ENCODE measurements at places on chromosomes 12 and 14. TPM values are rescaled to one million over a fixed set of nuclear protein-coding genes. Genes with fewer than 3 reads are reported as not detected.

GRCh38 chr14:32430326-32430725, 101.2 kb downstream of the AKAP6 start:
- DNase-seq: no peak
- no peak overlapping the region for H3K4me3 ChIP-seq
- no peak overlapping the region for H3K27ac ChIP-seq
- H3K27me3 ChIP-seq: no peaks in the 10 kb centered on the region

GRCh38 chr14:100058777-100059437, 6.3 kb upstream of the EVL start:
- no peak overlapping the region for H3K27ac ChIP-seq
- H3K36me3 ChIP-seq: no peaks in the 10 kb centered on the region
- peaks cover 13% of the 10 kb centered on the region for H3K4me1 ChIP-seq
- DNase-seq: no peak
- no peak overlapping the region for H3K4me3 ChIP-seq

- H3K4me1 ChIP-seq: no peaks in the 10 kb centered on the region
- H3K4me3 ChIP-seq: no peak overlapping the region
- H3K36me3 ChIP-seq: no peaks in the 10 kb centered on the region
- H3K27me3 ChIP-seq: peaks cover 15% of the 10 kb centered on the region
- no peak overlapping the region for H3K27ac ChIP-seq
Observed at GRCh38 chr14:104282332-104283196, 144.2 kb downstream of the KIF26A start.

Gene KRT72
- total RNA-seq: 0.09 TPM

DNA sequence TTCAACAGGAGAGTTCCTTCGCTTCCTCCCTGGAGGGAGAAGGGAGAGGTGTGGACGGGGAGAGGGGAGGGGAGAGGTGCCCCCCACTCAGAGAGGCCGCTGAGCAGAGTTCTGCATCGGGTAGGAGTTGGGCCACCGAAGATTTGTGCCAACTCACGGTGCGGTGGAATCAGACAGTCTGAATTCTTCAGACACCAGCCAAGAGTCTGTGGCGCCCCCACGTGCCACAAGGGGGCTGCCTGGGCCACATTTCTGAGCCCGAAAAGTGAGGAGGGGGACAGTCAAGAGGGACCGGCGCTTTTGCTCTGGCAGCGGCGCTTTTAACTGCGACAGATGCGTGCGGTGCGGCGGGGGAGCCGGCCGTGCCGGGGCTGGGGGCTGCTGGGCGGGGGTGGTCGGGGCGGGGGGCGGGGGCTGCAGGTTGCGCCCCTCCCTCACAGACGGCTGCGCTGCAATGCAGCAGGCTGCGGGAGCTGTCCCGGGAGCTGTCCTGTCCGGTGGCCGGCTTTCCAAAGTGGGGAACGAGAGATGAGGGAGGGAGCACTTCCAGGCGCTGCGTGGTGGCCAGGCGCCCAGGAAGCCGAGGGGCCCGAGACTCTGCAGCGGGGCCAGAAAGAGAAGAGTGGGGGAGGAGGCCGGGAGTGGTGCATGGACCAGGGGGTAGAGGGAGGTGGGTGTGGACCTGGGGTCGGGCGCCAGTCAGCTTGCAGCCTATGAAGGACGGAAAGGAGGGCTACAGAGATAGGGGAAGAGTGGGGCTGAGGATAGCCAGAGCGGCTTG, 975 bp upstream of the RTL1 start:
- H3K27ac ChIP-seq: no peak overlapping the region
- no peaks in the 10 kb centered on the region for H3K36me3 ChIP-seq
- no peaks in the 10 kb centered on the region for H3K27me3 ChIP-seq
- peaks cover 33% of the 10 kb centered on the region for H3K4me1 ChIP-seq
- DNase-seq: peak; percentile 16
- H3K4me3 ChIP-seq: no peak overlapping the region

GRCh38 chr12:89504560-89505346, 19.8 kb downstream of the GALNT4 start:
- H3K27ac ChIP-seq: no peak overlapping the region
- H3K4me3 ChIP-seq: no peak overlapping the region
- H3K27me3 ChIP-seq: no peaks in the 10 kb centered on the region
- no peaks in the 10 kb centered on the region for H3K36me3 ChIP-seq
- no peaks in the 10 kb centered on the region for H3K4me1 ChIP-seq

- H3K27me3 ChIP-seq: no peaks in the 10 kb centered on the region
- no peaks in the 10 kb centered on the region for H3K36me3 ChIP-seq
- H3K27ac ChIP-seq: no peak overlapping the region
- H3K4me1 ChIP-seq: peaks cover 20% of the 10 kb centered on the region
- DNase-seq: no peak
Observed at GRCh38 chr14:58196198-58196597, 3.8 kb upstream of the ACTR10 start.

DNA sequence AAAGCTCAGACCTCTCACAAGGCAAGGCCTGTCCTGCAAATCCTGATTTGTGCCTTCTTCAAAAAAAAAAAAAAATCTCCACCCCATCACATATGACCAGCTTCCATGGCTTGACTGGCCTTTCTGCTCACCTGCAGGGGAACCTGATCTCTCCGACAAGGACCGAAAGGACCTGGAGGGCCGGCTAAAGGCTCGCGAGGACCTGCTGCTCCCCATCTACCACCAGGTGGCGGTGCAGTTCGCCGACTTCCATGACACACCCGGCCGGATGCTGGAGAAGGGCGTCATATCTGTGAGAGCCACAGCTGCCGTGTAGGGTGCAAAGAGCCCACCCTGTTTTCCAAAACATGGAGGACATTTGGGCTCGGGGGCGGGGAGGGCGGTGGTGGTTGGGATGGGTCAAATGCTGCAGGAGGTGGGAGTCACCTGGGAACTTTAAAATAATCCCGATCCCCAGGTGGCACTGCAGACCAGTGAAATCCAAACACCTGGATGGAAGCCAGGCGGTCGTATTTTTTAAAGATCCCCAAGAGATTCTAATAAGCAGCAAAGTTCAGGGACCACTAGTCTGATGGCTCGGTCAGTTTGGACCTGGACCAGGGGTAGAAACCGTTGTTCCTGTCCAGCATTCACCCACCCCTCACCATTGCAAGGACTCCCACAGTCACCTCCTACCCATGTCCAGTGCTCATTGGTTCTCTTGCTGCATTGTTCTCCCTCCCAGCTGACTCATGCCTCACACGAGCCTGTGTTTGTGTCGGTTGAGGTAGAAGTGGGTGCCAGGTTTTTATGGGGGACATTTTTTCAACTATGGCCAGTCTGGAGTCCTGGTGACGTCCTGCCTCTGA, 44.8 kb downstream of the FOXN4 start:
- peaks cover 6% of the 10 kb centered on the region for H3K4me1 ChIP-seq
- no peak overlapping the region for H3K27ac ChIP-seq
- H3K4me3 ChIP-seq: no peak overlapping the region
- 0 out of 3 replicates have a peak, but pooled peaks cover 4% of the 10 kb centered on the region for H3K27me3 ChIP-seq
- H3K36me3 ChIP-seq: no peaks in the 10 kb centered on the region
- peak; percentile 87 for DNase-seq

GRCh38 chr12:8609061-8609570, 3.5 kb downstream of the AICDA start:
- H3K4me3 ChIP-seq: no peak overlapping the region
- peaks cover 9% of the 10 kb centered on the region for H3K27me3 ChIP-seq
- DNase-seq: no peak
- H3K4me1 ChIP-seq: peaks cover 5% of the 10 kb centered on the region

DNA sequence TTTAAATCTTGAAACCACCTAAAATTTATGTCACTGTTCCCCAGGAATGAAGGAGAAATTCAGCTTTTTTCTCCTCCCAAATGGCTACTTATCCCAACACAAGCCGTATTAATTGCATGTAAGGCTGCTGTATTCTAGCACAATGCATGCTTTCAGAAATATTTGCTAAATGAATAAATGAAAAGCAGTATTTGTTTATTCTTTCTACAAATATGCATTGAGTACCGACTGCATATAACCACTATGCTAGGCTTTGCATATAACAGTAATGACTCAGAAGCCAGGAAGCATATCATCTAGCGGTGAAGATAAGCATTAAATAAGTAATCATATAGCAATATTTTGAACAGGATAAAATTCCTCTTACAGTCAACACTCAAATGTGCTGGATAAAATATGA, 5.7 kb upstream of the LRR1 start:
- H3K27ac ChIP-seq: no peak overlapping the region
- H3K36me3 ChIP-seq: no peaks in the 10 kb centered on the region
- no peaks in the 10 kb centered on the region for H3K27me3 ChIP-seq
- H3K4me1 ChIP-seq: peaks cover 13% of the 10 kb centered on the region
- DNase-seq: no peak

- no peak for DNase-seq
- no peak overlapping the region for H3K27ac ChIP-seq
- H3K36me3 ChIP-seq: no peaks in the 10 kb centered on the region
- H3K27me3 ChIP-seq: peaks cover 6% of the 10 kb centered on the region
- no peaks in the 10 kb centered on the region for H3K4me1 ChIP-seq
Observed at GRCh38 chr14:51018521-51018920, 74.2 kb upstream of the PYGL start.

GRCh38 chr14:53152887-53153701, at the start of gene DDHD1:
TSS of gene DDHD1 (minus strand) at chr14:53153323. CDS start at chr14:53153098, 225 bp downstream.
- DNase-seq: peak; percentile 89
- peak within 1 kb of the TSS; percentile 68 for H3K4me3 ChIP-seq
- H3K4me1 ChIP-seq: peaks cover 9% of the 10 kb centered on the region
- H3K27ac ChIP-seq: peak within 1 kb of the TSS; percentile 81
- no peaks in the 10 kb centered on the region for H3K27me3 ChIP-seq

GRCh38 chr12:93616584-93617101, 44.2 kb downstream of the SOCS2 start:
- no peak for DNase-seq
- H3K4me3 ChIP-seq: no peak overlapping the region
- H3K36me3 ChIP-seq: no peaks in the 10 kb centered on the region
- H3K27me3 ChIP-seq: no peaks in the 10 kb centered on the region

DNA sequence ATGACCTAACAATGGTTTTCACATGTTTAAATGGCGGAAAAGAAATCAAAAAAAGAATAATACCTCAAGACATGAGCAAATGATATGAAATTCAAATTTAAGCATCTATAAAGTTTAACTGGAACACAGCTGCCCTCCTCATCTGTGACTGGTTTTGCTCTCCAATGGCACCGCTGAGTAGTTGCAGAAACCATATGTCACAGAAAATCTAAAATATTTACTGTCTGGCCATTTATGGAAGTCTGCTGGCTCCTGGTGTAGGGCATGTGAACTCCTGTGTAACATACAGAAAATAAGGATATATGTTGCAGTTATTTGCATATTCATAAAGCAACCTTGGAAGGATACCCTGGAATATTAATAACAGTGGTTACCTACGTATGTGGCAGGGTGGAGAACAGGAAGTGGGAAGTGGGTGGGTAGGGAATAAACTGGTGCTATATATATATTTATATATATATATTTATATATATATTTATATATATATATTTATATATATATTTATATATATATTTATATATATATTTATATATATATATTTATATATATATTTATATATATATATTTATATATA, 48.4 kb downstream of the LTBP2 start:
- DNase-seq: no peak
- H3K4me1 ChIP-seq: no peaks in the 10 kb centered on the region
- no peaks in the 10 kb centered on the region for H3K36me3 ChIP-seq
- no peak overlapping the region for H3K27ac ChIP-seq
- no peak overlapping the region for H3K4me3 ChIP-seq
- peaks cover 30% of the 10 kb centered on the region for H3K27me3 ChIP-seq

DNA sequence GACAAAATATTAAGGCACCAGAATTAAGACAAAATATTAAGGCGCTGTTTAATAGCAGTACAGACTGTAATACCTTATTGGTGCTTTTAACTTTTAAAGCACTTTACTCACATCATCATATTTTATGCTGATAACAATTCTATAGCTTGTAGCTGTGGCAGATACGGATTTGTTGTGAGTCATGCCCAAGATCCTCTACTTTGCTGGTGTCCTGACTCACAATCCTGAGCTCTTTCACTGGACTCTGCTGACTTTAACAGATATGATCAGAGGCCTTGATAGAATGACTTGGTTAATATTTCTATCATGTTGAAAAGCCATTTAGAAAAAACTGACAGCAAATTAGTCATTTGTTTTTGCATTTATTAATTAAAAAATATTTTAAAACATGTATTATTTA, 99.0 kb upstream of the PKP2 start:
- no peak overlapping the region for H3K27ac ChIP-seq
- H3K27me3 ChIP-seq: no peaks in the 10 kb centered on the region
- DNase-seq: no peak
- no peaks in the 10 kb centered on the region for H3K36me3 ChIP-seq
- H3K4me1 ChIP-seq: no peaks in the 10 kb centered on the region
- no peak overlapping the region for H3K4me3 ChIP-seq

DNA sequence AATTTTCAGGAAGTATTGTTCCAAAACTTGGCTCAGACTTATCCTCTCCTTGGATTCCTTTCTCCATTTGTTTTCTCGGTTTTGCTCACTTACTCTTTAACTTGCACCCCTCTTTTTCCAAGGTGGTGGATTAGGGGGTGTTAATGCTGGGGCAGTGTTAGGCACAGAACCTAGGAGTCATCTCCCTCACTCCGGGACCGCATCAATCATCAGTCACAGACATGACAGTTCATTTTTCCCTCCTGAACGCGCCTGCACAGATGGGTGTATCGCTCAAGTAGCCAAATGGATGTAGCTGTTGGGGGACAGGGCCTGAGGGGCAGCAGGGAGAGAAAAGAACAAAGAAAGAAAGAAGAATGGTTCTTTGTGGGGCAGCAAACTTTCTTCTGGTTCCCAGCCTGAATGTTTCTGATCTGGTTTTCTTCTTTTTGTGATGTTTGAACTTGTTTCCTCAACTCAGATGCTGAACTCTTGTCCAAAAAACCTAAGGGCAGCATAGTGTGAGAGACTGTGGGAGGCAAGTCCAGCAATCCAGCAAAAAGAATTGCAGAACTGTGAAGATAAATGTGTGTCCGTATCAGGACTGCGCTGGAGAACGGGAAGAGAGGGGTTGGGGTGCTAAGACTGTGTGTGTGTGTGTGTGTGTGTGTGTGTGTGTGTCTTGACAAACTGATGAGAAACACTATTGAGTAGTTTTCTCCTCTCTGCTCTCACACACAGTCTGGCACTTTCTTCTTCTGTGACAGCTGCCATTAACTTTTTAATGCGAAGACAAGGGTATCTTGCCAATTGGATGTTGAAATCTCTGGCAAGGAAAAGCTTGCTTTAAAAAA, 131.1 kb downstream of the FBXL14 start:
- H3K27me3 ChIP-seq: no peaks in the 10 kb centered on the region
- H3K4me3 ChIP-seq: no peak overlapping the region
- peak overlapping the region; percentile 71 for H3K27ac ChIP-seq
- H3K36me3 ChIP-seq: no peaks in the 10 kb centered on the region

Gene ESPL1
- total RNA-seq: 47.9 TPM

GRCh38 chr14:61573748-61574513, 121.4 kb upstream of the HIF1A start:
- H3K4me1 ChIP-seq: no peaks in the 10 kb centered on the region
- no peak overlapping the region for H3K27ac ChIP-seq
- peaks cover 4% of the 10 kb centered on the region for H3K27me3 ChIP-seq
- H3K4me3 ChIP-seq: no peak overlapping the region

Gene BDKRB2
- 0.02 TPM for total RNA-seq

- no peak overlapping the region for H3K4me3 ChIP-seq
- H3K4me1 ChIP-seq: no peaks in the 10 kb centered on the region
- H3K36me3 ChIP-seq: no peaks in the 10 kb centered on the region
Observed at GRCh38 chr12:15801770-15802744, 12.9 kb upstream of the EPS8 start.

Gene HVCN1
- total RNA-seq: 1.4 TPM

Measured in K562 (cell line).